ENCODE measurements at places on chromosomes 1 and 21.

GRCh38 chr1:34867415-34867814 lies 7.9 kb upstream of the SMIM12 start:
- DNase-seq = no peak

DNA sequence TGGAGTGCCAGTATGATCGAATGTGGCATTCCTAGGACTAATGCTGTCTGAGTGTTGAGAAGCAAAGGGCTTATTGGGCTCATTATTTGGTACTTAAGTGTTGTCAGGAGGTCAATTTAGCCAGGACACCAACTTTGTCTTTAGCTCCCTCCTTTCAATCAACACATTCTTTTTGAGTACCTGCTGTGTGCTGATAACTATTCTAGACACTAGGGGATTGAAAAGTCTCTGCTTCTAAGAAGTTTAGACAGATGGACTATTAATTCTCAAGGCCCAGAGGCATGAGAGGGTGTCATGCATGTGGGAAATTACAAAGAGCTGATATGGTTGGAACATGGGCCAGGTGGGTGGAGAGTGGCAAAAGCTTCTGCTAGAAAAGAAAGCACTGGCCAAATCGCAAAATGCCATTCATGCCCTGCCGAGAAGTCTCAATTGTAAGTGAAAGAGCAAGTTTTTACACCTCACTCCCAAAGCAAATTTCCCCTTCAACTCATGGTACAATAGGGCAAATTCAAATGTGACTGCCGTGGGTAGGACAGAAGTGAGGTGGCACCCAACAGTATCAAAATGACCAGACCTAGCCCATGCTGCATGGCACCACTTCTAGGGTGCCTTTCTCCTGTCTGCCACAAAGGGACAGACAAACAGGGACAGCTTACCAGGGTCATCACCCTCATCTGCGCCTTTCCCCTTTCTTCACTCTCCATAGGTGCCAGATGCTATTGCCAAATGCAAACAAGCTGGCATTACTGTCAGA lies 53.6 kb upstream of the LAX1 start:
- no peak for DNase-seq

DNA sequence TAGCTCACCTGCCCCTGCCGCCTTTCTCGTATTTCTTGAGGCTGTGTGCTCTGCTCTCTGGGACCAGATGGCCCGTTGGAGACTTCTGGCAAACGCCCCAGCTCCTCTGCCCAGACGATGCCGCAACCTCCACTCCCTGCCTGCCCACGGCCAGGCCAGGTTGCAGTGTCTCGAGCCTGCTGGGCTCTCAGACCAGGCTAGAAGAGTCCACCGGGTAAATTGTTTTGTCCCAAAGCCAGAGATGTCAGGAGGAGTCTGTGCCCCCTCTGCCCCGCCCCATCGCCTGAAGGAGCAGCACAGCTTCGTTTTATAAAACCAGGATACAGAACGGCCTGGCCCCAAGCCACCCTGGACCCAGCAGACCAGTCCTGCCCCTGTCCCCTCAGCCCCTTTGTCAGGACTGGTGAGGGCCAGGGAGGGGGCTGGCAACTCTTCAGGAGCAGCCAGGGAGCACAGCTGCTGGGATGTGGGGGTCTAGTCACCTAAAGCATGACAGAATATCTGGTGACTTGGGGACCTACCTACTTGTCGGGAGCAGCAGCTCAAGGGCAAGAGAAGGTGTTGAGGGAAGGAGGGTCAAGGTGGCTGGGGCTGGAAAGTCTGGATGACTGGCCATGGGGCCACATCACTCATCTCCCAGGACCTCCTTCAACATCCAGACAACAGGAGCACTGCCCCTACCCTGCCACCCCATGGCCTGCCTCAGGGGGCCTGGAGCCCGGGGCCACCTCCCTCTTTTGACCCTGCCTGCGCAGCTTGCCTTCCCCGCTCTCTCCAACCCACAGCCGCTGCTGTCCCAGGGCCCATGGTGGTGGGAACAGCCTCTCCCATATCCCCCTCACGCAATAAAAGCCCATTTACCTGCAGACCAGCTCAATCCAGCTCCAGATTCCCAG lies 33.9 kb upstream of the LBR start:
- DNase-seq = peak; percentile 22

DNA sequence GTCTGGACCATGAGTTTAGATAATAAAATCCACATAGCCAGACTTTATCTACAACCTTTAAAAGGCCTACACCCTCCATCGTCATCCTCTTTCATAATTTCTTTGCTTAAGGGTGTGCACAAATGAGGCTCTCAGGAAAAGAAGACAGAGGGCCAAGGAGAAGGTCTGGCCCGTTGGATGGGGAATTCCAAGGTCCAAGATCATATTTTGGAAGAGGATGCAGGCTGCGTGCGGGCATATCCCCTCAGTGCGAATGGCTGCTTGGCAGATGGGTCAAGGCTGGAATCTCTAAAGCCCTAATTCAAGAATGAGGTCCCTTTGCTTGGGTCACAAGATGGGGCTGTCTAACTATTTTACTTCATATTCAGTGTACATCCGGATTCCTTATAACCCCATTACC lies 782.2 kb upstream of the NCAM2 start:
- DNase-seq = no peak

Measured in M059J (cell line).